Pons (tissue), 1 donor: ENCODE measurements at places on chromosomes 5 and 9.

- peak; percentile 63 for DNase-seq
Measured at GRCh38 chr9:85742597-85742936, 813 bp upstream of the AGTPBP1 start.

DNA sequence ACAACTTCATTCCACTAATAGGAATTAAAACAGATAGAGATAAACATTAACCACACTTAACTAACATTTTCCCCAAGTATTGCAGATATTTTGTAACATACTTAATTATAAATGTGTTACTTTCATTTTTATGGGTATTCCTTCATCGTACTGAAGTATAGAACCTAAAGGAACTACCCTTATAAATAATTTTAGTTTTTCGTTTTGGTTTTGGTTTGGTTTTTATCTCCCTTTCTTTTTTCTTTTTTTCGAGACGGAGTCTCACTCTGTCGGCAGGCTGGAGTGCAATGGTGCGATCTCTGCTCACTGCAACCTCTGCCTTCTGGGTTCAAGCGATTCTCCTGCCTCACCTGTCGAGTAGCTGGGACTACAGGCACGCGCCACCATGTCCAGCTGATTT lies 60.1 kb upstream of the LMNB1 start:
- DNase-seq, result no peak

GRCh38 chr5:79416499-79416898 lies 97.4 kb downstream of the HOMER1 start:
- peak; percentile 26 for DNase-seq

GRCh38 chr9:1443450-1443849 lies 393.3 kb downstream of the DMRT2 start:
- no peak for DNase-seq
